WTC11 (cell line): ENCODE measurements at places on chromosomes 3 and 15.
A peak's percentile ranks its signal among the peaks of the same experiment; 100 is the strongest.

- DNase-seq: peak; percentile 62
Observed at GRCh38 chr3:89098964-89099585, 8.3 kb upstream of the EPHA3 start.

DNA sequence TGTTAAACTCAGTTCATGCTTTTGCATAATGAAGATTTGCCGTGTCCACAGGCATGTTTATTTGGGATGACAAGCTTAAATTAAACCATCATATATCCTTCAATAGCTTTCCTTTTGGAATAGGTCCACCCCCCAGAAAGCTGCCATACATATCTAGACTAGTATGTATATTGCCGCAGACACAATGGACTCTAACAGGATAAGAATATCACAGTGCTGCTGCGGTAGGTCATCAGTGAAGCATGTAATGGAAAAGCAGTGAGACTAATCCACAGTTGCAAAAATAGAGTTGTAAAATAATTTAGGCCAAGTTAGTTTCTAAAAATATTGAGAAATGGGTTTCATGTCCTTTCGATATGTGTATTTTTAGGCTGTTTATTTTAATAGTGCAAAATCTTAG, 819.9 kb upstream of the DPPA4 start:
- DNase-seq: no peak

DNA sequence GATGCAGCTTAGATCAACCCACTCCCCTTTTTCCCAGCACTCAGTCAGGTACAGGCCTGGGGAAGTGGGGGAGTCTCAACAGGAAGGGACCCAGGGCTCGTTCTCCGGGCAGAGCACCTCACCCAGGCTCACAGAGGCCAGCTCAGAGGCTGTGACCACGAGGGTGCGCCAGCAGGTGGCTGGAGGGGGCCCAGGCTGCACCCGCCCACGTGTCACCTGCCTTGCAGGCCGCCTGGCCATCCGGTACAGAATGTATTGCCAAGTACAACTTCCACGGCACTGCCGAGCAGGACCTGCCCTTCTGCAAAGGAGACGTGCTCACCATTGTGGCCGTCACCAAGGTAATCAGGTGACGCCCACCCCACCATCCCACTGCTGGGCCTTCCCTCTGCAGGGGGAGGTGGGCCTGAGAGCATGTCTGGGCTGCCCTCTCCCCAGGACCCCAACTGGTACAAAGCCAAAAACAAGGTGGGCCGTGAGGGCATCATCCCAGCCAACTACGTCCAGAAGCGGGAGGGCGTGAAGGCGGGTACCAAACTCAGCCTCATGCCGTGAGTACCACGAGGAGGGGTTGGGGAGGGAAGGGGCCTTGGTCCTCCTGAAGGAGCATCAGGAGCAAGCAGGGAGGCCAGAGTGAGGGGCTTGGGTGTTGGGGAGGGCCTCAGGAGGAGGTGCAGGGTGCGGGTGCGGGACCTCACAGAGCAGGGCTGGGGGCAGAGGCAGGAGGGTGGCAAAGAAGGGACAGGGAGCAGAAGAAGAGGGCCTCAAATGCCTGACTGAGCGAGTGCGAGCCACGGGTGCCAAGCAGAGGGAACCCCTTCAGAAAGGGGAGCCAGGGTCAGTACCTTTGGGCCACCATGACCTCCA, 14.0 kb upstream of the LMAN1L start:
- DNase-seq: no peak

- no peak for DNase-seq
Observed at GRCh38 chr3:41363830-41364523, 164.7 kb downstream of the CTNNB1 start.

- DNase-seq: peak; percentile 95
Observed at GRCh38 chr3:41961751-41962679, at the start of gene ULK4. ULK4 (minus strand) TSS chr3:41962103; CDS start chr3:41954759, 7,344 bp downstream.

DNA sequence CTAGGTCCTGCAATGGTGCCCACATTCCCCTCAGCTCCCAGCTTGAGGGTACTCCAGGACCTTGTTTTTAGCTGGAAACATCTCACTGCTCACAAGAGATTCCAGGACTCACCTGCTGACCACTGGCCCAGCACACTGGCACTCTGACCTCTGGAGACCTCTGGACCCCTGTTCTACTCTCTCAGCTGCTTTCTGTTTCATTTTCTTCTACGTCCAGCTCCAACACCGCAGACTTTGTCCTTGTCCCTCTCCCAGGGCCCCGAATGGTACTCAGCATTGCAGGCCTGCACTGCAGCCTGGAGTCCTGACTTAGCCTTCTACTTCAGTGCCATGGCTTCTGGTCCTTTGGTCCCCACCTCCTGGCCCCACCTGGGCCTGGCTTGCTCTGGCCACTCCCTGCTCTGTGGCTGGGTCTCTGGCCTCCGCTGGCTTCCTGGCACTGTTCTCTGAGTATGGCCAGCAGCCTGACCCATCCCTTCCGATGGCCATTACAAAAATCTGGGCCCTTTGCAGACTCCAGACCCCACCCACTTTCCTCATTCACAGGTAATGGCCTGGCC, 27.9 kb downstream of the KY start:
- DNase-seq: peak; percentile 4

- DNase-seq: peak; percentile 37
Observed at GRCh38 chr15:91947683-91948608, 94.4 kb downstream of the SLCO3A1 start.

- no peak for DNase-seq
Observed at GRCh38 chr3:119933207-119933606, 151.3 kb downstream of the NR1I2 start.

DNA sequence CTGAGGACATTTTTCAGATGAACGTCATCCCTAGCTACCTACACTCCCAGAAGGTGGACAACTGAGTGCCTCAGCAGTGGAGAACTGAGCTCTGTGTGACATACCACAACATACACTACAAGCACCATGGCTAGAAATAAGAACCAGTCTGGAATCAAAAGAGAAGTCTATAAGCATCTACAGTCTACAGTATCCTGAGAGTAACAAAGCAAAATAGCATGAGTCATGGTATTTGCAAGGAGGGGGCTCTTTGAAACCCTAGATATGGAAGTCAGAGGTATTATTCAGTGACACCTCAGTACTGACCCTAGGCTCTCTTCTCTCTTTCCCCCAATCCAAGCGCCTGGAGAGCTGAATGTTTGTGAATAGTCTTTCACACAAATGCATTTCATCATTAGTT, 87.5 kb downstream of the TNIK start:
- no peak for DNase-seq

DNA sequence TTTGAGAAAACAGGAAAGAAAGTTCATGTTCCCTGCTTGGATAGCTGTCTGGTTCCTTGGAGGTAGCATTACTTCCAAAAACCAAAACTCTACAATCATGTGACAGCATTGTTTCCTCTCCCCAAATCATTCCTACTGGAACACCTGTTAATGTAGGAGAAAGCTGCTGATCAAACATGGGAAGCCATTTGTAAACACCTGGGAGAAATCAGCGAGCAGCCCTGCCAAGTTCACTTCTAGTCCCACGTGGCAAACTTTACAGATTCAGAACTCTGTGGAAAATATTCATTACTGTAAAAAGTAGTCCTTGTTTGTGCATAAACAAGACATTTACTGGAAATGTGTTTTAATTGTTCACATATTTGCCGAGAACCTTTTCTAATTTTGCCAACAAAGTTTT, 275.5 kb upstream of the AZI2 start:
- DNase-seq: no peak

DNA sequence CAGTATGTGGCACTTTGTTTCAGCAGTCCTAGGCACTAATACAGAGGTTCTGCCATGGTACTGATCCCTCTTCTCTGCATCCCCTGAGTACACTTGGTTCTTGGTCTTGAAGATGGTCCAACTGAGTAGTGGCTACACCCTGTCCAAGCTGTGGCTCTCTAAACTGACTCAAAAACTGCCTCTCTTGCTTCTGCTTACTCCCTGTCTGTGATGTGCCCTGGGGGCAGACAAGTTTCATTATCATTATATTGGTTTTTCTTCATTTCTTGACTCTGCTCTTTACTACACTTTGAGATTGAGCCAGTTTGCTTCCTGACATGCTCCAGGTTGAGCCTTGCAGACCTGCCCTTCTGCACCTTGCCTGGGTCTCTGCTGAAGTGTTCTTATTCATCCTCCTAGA, 18.9 kb upstream of the ST3GAL6 start:
- DNase-seq: no peak

GRCh38 chr3:54797111-54797510, 130.7 kb downstream of the LRTM1 start:
- DNase-seq: no peak

DNA sequence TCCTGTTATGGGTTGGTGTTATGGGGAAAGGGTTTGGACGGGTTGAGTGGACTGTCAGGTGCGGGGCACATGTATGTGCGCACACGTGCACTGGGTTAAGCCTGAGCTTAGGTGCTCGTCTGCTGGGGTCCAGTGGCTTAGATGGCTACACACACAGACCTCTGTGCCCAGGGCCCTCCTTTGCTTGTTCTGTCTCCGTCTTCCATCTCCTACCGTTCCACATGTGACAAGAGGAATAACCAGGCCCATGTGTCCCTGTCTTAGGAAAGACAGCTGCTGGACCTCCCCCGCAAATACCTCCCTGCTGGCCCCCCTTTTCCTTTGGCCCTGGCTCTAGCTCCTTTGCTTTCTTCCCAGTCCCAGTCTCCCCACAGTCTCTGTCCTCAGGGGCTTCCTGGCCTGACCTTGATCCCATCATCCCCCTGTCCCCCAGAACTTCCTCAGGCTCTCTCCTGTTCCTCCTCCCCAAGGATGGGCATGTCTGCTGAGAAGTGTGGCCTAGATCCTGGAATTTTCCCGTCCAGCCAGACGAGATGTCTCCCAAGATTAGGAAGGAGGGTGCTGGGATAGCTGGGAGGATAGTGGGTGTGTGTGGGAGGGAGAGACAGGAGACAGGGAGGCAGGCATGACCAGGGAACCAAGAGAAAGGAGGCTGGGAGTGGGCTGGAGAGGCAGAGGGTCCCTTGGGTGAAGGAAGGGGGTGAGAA, 797 bp upstream of the THPO start:
- DNase-seq: no peak

GRCh38 chr15:23565395-23566070, at the start of gene MKRN3:
MKRN3 (plus strand) TSS chr15:23565674; CDS start chr15:23565783, 109 bp downstream.
- no peak for DNase-seq

DNA sequence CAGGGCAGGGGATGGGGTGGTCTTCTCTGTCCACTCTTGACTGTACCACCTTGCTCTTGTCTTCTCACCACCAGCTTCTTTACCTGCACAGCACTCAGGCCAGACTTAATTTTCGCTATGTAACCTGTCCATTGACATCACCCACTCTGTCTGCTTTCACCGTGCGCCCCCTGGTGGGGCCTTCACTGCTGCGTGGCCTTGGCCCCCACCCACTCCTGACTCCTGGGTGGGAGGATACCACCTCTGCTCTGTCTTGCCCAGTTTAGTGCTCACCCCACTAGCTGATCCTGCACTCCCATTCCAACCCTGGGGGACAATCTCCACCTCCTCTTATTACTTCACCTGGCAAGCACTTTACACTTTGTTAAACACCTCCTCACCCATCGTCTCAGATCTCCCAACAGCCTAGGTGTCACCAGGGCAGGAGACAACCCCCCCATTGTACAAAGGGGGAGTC, 17.7 kb downstream of the PTH1R start:
- peak; percentile 63 for DNase-seq

DNA sequence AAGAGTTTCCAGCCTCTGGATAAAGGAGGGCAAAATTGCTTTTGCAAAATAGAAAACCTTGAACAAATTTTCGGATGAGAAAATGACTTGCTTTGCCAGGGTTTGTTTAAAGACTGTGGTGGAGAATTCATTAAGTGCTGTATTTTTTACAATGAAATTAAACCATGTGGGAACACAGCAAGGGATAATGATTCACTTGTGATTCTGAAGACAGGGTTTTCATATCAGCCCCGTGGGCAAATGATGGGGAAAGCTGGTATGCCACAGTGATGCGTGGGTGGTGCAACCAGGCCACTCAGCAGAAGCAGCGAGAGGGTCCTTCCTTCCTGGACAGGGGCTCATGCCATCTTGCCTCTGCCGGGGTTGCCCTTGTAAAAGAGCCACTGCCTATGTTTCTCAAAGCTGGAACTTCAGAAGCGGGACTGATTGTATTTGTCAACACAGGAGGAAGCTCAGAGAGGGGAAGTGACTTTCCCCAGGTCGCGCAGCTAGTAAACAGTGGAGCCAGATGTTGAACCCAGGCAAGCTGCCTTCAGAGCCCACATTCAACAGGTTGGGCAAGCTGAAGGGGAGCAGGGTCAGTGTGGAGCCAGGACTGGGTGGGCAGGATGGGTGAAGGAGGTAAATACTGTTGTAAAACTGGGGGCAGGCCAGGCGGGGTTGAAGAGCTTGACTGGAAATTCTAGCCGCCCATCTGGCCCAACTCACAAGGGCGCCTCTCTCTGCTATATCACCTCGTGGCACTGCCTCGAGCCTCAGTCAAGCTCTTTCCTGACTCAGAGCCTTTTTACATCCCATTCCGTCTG, 79.1 kb downstream of the TOP2B start:
- no peak for DNase-seq

DNA sequence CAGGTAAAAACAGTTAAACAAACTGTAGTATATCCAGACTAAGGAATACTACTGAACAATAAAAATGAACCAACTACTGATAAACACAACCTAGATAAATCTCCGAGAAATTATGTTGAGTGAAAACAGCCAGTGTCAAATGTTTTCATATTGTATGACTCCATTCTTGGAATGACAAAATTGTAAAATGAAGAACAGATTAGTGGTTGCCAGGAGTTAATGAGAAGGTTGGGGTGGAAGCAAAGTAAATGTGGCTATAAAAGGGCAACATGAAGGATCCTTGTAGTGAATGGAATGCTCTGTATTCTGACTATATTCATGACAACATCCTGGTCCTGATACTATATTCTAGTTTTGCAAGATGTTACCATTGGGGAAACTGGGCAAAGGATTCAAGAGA, 27.5 kb upstream of the ACKR4 start:
- DNase-seq: no peak
